Hippocampal formation (tissue), 2 donors: ENCODE measurements at places on chromosomes 7 and 10.

- no peak for DNase-seq
Observed at GRCh38 chr7:143126146-143126545, 5.7 kb upstream of the PIP start.

DNA sequence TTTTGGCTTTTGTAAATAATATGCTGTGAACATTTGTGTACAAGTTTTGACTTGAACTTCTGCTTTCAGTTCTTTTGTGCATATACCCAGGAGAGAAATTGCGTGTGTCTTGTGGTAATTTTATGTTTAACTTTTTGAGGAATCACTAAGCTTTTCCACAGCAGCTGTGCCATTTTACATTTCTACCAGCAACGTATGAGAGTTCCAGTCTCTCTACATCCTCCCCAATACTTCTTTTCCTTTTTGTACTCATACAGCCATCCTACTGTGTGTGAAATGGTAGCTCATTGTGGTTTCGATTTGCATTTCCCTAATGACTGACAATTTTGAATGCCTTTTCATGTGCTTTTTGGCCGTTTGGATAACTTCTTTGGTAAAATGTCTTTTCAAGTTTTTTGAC is 66.3 kb upstream of the INHBA start:
- DNase-seq = no peak

- no peak for DNase-seq
Observed at GRCh38 chr10:8297107-8297506, 242.6 kb downstream of the GATA3 start.

GRCh38 chr10:30368065-30368718 is 19.1 kb upstream of the MTPAP start:
- DNase-seq = no peak

DNA sequence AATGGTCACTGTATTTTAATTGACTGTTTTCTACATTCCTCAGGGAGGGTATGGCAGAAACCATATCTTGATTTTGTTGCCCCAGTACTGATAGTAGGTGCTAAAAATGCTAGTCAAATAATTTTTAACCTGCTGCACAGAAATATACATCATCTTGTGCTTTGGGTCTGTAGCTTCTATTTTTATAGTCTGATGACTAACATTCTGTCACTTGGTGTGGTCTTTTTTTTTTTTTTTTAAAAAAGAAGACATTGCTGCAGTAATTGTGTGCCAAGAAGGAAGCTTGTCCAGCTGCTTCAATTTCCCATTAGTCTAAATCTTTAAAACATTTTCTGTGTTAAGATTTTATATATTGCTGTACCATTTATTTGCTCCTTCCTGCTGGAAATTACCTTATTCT is 83.6 kb downstream of the ICA1 start:
- no peak for DNase-seq

GRCh38 chr7:113431406-113431805 is 313.1 kb upstream of the SMIM30 start:
- DNase-seq = no peak

GRCh38 chr10:80451132-80451531 is 3.0 kb upstream of the TSPAN14 start:
- DNase-seq = no peak

- DNase-seq = no peak
Observed at GRCh38 chr10:98957801-98958200, 277.9 kb downstream of the HPSE2 start.

DNA sequence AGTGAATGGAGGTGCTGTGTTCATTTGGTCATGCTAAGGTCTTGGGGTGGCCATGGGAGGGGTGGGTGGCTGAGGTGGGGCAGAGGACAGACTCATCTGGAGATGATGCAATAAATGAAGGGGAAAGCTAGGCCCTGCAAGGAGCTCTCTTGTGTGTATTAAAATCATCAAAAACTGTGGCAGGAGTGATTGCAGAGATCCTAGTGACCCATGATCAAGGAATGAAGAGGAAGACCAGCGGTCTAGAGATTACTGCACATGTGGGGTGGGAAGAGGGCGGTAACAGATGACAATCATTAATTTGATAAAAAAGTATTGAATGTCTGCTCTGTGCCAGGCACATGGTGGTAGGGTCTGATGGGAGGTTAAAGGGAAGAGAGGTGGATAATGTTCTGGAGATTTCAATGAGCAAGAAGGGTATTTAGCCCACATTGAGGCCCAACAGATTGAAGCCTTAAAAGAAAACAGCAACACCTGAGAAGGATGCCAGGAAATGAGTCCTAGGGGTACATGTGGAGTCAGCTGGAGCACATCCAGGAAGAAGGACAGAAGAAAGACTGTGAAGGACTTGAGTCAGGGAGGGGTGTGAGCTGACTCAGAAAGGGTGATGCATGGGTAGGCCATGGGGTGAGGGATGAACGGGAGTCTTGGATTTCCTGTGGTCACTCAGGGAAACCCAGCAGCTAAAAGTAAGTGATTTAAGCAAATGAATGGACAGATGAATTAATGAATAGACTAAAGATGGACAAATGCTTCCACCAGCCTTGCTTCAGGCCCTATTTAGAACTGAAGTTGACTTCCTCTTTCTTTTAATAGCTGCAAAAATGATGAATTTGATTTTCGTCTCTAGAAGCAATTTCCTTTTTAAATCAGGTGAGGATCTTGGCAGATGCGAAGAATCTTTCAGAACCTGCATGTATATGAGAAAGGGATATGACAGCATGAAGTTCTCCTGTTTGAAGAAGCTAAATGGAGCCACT is 83.1 kb upstream of the IGFBP3 start:
- no peak for DNase-seq

DNA sequence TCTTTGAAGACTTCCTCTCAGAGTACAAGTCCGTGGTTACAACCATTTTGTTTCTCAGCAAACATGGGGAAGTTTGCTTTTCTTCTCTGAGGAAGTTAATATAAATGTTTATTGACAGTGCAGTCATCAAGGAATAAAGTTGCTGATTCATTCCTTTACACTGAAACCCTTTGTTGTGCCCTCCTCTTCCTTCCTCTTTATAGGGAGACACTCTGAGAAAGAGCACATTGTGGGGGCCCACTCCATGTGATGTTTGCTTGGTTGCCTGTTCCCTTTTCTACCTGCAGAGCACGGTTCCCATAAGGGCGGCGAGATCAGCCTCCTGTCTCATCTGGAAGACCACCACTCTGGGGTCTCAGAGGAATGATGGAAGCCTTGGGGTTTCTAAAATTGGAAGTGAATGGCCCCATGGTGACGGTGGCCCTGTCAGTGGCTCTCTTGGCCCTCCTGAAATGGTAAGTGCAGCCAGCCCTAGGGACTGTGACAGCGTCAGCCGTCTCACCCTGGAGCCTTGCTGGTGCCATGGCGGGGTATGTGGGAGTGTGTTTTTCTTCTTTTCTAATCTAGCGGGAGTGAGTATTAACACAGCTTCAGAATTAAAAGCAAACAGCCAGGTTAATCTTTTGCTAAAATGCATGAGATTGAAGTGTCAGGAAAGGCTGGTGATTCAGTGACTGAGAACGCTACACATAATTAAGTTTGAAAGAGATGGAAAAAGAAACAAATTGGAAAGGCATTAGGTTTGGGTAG is at the start of gene TBXAS1:
Gene TBXAS1, plus strand, starts transcription at position 240 of the 750 bp plus-strand sequence. Its CDS starts 127 bp downstream, at position 367.
- peak; percentile 28 for DNase-seq

DNA sequence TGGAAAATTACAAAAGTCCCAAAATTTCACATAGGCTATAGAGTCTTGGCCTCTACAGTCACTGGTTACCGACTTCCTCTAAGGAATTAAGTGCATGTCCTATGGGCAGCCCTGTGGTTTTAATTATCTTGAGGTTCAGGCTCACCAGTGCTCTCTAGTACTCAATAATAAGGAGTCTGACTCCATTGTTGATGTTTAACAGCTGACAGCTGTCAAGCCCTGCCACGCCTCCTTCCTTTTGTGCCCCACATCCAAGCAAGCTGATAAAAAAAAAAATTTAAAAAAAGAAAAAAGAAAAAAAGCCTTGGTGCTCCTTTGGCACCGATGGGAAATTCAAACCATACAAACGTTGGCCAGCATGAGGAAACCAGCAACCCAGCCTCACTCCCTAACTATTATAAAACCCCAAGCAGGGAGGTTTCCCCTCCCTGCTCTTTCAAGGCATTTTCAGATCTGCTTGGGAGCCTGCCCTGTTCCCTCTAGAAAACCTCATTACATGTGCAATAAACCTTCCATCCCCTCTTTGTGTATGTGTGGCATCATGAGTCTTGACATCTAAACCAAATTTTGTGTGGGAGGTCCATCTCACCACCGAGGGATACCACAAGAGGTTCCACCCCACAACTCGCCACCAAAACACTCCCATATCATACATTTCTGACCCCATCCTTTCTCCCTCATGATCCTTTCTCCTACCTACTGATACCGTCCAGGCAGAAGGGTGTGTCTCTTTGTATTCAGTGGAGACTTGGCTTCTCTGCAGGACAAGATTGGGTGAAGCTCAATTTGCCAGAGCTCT is 70.9 kb upstream of the CCDC71L start:
- DNase-seq = no peak

DNA sequence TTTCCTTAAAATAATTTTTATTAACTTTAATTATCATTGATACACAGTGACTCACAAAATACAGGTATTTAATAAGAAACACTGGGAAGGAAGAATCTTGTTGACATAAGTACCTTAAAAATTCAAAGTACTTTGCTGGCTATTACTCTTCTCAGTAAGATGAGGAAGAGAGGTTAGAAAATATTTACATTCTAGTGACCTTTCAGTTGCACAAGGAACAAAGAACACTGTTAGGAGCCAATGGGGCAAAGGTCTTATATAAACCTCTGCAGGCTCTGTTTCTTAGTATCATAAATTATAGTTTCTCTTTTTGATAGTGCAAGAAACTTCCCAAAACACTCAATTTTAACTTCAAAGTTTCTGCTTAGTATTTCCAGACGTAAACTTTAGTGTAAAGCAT is 4.8 kb upstream of the TAX1BP1 start:
- DNase-seq = no peak

DNA sequence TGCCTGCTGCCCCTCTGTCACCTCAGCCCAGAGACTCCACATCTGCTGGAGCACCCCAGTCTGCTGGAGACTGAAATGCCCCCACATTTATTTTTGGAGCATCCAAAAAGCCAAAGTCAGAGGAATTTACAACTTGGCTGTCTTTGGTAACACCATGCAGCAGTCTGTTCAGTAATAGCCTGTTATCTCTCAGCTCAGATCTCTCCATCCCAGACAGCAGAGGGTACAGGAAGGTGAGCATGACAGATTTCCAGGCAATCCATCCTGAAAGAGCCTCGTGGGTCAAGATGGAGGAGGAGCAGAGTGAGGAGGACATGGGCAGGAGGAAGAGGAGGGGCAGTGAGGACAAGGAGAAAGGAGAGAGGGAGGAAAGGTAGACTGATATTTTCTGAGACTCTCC is 55.9 kb downstream of the GRID1 start:
- no peak for DNase-seq

- no peak for DNase-seq
Observed at GRCh38 chr7:116367171-116367813, 132.2 kb upstream of the CAV2 start.

- DNase-seq = no peak
Observed at GRCh38 chr10:87671139-87671815, 11.6 kb downstream of the PAPSS2 start.

DNA sequence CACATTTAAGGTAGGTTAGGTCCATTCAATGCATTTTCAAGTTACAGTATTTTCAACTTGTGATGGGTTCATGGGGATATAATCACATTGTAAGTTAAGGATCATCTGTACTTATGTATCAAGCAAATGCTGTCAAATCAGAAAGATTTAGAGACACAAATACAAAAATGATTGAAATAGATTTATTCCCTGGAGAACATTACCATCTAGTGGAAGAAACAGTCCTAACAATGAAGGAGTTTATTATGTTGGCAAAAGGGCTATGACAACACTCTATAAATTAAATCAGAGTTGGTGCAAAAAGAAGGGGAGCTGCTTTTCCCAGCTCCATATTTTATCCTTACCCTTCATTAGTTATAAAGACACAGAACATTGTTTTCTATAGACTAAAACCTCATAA is 69.0 kb downstream of the PRSS58 start:
- DNase-seq = peak; percentile 16

DNA sequence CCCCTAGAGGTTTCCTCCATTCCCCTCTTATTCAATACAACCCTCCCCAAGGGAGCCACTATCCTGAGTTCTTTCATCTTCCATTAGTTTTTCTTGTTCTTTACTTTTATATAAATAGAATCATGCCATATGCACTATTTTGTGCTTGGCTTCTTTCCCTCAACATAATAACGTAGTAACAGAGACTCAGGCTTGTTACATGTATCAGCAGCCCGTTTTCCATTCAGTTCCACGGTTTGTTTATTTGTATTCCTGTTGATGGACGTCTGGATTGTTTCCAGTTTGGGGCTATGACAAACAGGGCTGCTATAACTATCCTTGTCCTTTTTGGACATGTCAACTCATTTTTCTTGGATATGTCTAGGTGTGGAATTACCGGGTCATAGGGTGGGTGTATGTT is 264.4 kb upstream of the MKI67 start:
- DNase-seq = no peak

DNA sequence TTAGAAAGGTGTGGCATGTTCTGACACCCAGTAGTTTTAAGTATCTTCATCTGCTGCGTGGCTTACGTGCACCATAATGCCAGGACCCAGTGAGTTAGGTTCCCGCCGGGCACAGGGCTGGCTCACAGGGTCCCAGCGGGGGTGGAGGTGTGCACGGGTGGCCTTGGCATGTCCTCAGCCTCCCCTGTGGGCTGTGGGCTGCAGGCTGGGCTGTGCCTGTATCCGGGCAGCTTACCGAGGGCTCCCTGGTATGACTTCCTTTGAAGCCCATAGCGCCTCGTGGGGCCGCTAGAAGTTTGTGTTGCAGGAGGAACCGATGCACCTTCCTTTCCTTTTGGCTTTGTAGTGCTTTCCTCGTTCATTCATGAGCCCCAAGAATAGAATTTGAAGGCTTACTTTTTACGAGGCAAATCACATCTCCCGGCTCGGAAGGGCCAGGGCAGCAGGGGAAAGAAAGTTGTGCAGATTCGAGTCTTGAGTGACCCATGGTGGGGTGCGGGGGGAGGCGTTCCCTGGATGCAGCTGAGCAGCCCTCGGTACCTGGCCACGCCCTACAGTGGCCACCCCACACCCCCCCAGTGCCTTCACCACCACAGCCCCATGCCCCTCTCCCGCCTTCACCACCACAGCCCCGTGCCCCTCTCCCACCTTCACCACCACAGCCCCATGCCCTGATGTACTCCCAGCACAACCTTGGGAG is 113.2 kb downstream of the WDR37 start:
- no peak for DNase-seq
